Stimulated activated CD8-positive, alpha-beta memory T cell treated with anti-CD3 and anti-CD28 coated beads, Interleukin-15, amount 100 ng/mL, for 1 hour (primary cell): ENCODE measurements at places on chromosomes 5 and 9.

DNA sequence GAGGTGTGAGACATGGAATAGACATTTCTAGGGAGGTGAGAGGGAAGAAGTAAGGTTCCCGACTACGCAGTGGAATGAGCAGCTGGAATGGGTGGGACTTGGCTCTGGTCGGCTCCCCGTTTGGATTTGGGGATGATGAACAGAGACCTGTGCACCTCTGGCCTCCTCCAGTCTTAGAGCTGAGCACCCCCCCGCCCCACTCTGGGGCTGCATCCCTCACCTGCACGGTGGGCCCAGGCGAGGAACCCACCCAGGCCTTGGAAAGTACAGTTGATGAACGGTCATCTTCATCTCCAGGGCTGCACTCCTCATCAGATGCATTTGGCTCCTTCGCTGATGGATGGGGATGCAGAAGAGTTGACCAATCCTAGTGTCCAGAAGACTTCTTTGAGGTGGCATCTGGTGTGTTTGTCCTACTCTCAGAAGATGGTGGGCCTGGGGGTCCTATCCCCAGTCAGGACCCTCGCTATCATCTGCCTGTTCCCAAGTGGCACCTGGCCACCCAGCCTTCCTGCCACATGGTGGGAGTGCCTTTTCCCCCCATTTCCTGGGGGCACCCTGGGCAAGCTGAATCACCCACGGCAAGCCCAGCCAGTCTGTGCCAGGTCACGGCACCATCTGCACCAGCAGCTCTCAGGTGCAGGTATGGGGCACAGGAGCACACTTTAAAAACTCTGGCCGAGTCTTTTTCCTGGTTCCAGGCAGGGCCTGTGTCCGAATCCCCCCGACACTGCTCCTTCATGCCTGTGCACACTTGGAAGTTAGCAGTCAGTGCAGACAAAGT, 70.5 kb downstream of the GTF3C4 start:
- no peak for DNase-seq

DNA sequence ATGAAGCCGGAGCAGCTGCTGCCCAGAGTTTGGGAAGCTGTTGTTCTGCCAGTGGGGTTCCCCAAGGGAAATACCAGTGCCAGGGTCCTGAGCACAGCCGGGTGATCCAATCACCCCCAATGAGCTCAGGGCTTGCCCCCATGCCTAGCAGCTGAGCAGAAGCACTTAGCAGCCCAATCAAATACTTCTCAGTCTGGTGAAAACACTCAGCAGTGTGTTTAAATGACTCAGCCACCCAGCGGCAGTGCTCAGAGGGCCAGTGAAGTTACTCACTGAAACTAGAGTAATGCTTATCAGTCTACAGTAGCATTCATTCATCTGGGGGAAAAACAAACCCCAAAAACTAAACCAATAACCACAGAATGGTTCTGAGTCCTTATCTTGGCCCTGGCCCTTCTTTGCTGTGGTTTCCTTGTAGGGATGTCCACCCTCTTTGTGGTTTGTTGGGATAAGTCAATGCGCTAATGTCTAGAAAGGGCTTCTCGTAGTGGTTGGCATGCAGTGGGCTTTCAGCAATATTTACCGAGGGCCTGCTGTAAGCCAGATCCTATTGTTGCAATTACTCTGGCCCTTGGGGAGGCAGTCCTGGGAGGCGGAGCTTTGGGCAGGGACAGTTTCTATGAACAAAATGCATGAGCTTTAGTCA, 43.1 kb downstream of the LHX2 start:
- DNase-seq, result no peak

GRCh38 chr5:54616518-54617220, 99.1 kb downstream of the SNX18 start:
- DNase-seq, result no peak

DNA sequence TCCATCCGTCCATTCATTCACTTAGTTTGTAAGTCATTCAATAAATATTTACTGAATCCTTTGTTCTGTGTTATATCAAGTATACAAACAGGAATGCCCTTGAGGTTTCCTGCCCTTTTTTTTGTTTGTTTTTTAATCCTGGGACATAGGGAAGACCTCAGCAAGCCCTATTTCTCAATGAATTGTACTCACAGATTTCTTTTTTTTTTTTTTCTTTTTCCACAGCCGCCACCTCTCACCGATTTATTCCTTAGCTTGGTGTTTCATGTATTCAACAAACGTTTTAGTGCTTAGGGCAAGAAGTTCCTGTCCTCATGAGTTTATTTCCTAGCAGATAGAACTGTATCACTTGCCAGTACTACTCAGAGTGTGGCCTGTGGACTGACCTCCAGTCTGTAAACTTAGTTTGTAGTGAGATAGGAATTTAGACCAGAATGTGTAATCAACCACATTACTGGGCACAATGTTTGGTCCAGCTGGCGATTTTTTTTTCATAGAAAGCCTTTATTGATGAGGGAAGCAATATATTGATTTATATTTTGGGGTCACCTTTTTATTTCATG, 35.4 kb upstream of the C5orf47 start:
- no peak for DNase-seq

DNA sequence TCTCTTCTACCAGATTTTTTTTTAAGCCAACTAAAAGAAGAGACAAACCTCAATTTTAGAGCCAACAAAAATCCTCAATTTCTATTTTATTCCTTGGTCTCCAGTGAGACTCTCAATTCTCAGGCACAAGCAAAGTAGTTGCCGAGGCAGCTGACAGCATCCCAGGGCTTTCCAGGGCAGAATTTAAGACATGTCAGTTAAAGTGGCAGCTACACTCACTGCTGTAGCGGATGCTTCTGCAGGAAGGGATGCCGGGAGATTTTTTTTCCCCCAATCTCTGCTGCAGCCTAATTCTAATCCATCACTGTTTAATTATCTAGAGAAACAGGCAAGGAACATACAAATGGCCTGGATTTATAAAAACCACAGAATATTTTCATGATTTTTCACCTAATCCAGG, 57.0 kb downstream of the TTC39B start:
- DNase-seq, result no peak

DNA sequence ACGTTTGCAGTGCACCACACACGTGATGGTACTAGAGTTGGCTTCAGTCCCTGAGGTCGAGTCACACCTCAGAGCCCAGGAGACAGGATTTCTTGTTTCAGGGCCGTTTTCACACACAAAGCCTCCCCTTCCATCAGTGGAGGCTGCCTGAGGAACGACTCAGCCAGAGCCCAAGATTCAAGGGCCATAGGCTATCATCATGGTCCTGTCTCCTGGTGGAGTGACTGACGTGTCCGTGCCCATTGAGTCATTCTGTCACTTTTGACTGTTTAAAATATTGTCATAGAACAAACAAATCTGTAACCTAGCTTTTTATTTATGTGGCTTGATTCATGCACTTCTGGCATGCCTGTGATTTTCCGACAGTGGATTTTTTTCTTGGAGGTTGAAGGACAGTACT, 28.3 kb downstream of the CAMK2A start:
- no peak for DNase-seq

DNA sequence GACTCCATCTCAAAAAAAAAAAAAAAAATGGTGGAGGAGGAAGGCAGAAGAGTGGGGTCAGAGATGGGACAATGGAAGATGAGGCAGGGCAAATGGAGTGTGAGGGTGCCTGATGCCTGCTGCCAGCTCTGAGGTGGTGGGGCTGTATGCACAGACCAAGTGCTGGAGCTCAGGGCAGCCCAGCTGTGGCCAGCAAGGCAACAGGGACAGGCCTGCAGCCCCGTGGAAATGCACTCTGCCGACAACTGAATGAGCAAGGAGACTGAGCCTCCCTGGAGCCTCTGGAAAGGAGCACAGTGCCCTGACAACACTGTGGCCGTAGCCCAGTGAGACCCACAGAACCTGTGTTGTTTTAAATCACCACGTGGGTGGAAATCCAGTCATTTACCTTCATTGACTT, 22.9 kb upstream of the SMIM32 start:
- DNase-seq, result no peak

- no peak for DNase-seq
Measured at GRCh38 chr5:142048272-142048671, 35.4 kb upstream of the GNPDA1 start.

DNA sequence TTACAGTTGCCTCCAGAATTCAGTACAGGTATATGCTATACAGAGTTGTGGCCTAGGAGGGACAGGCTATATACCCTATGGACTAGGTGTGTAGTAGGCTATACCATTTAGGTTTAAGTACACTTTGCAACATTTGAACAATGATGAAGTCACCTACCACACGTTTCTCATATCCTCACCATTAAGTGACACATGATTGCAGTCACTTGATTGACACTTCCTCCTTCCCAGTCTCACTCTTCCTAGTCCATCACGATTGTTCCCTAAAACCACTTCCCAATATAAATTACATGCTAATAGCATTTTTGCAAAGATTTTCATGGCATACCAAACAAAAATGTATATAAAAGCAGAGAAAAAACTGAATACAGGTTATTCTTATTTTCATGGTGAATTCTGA, 312.2 kb downstream of the EPB41L4A start:
- DNase-seq, result no peak

DNA sequence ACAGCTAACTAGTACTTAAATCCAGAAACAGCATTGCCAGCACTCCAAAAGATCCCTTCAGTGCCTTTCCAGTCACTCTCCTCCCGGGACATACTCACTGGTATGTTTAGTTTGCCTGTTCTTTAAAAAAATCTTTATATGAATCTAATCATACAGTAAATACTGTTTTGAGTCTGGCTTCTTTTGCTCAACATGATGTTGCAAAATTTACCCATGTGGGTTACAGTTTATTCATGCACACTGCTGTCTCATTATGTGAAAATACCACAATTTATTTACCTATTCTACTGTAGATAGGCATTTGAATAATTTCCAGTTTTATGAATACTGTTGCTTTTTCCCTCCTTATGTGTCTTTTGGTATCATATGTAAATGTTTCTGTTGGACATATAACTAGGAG, 13.5 kb downstream of the NDFIP1 start:
- DNase-seq, result no peak

DNA sequence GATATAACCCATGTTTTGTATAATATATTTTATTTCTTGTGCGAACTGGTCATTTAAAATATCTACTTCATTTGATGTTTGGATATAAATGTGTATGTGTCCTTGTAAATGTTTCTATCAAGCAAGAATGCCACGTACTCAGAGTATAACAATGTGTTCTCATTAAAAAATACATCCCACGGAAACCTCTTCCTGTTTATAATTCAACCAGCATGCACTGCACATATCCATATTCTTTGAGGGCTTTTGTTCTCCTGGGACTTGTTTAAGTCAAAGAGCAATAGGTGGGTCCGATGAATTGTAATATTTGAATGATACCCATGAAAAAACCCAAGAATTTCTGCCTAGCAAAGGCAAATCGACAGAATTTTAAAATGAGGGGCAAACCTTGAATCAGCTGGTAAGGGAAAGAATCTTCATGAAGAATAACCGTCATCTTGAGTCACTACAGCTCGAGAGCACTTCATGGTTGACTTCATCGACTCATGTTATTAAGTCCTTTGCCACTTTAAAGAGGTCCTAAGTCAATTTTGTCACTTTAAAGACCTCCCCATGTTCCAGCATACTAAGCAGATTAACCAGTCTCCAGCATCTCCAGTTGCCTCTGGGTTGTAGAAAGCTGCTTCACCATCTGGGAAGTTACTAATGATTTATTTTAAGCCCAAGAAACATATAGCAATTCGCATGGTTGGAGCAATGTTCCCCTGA, 80.6 kb downstream of the NPR3 start:
- no peak for DNase-seq

GRCh38 chr5:19753579-19753978, 234.4 kb downstream of the CDH18 start:
- DNase-seq, result no peak

- no peak for DNase-seq
Measured at GRCh38 chr5:54309276-54309675, 1.1 kb downstream of the ARL15 start.

- no peak for DNase-seq
Measured at GRCh38 chr9:121754655-121755436, 103.4 kb downstream of the DAB2IP start.

- DNase-seq, result no peak
Measured at GRCh38 chr5:95864456-95864855, 41.9 kb upstream of the GLRX start.

GRCh38 chr9:129548571-129549135, 72.2 kb downstream of the C9orf50 start:
- DNase-seq, result no peak

GRCh38 chr5:24555229-24555628, 89.5 kb downstream of the CDH10 start:
- DNase-seq, result no peak

- no peak for DNase-seq
Measured at GRCh38 chr5:116088062-116088461, 3.2 kb downstream of the COMMD10 start.

- DNase-seq, result no peak
Measured at GRCh38 chr5:13910201-13910600, 34.3 kb downstream of the DNAH5 start.

- no peak for DNase-seq
Measured at GRCh38 chr9:19967216-19967887, 178.5 kb upstream of the SLC24A2 start.

DNA sequence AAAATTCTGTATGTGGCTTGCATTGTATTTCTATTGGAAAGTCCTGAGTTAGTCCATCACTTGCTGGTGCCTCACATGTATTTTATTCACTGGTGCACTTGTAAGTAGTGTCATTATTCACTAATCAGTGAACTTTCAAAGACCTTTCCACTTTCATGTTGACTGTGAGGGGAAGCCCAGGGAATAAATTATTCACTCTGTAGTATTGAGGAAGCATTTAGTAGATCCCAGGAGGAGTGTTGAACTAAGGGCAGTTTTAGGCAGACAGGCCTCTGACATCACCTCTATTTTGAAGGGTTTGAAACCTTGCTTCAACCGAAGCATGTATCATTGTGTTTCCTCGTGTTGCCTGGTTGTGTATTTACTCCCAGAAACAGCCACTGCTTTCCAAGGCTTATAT, 705.4 kb upstream of the RIOK2 start:
- no peak for DNase-seq

GRCh38 chr9:79247021-79247420, 324.7 kb upstream of the TLE4 start:
- DNase-seq, result no peak

- DNase-seq, result no peak
Measured at GRCh38 chr5:170307575-170308465, 10.2 kb upstream of the LCP2 start.

DNA sequence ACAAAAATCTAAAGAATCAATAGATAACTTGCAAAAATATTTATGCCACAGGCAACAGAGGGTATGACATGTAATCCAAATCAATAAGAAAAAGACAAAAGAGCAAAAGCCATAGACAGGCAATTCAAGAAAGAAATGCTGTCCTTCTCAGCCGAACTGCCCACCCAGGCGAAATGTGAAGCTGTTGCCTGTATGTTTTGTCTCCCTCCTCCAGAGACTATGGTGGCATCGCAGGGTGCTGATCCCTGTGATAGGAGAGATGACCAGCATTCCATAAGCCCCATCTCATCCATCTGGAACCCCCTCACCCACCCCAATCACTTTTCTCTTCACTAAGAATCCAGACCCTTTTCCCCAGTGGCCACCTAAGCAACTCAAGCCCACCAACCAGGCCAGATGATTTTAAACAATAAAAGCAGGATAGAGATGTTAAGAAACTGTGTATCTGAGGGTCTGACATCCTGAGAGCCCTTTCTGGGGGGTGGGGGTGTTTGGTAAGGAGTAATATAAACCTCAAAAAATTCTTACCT, 5.3 kb upstream of the ACSL6 start:
- no peak for DNase-seq
